A673 (cell line): ENCODE measurements at places on chromosomes 5 and 9.

- DNase-seq, result no peak
Observed at GRCh38 chr5:86232246-86232645, 385.5 kb upstream of the COX7C start.

GRCh38 chr9:82543726-82544125 lies 519.2 kb downstream of the RASEF start:
- no peak for DNase-seq

GRCh38 chr5:131942016-131942415 lies 3.4 kb downstream of the MEIKIN start:
- DNase-seq, result no peak

DNA sequence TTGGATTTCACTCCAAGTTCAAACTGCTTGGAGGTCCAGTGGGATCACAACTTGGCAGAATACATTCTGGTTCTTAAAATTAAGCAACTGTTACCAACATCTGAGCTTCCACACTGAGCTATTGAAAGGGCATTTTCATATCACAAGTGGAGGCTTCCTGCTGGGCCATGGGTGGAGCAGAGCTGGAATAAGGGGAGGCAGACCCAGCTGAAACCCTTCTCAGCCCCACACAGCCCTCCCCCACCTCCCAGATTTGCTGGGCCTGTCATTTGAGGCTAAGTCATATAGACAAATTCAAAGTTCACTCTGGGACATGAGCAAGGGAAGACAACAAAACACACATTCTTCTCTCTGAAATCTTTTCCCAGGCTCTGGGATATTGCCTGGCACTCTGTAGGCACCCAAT lies 79.9 kb downstream of the ACTL7B start:
- no peak for DNase-seq

DNA sequence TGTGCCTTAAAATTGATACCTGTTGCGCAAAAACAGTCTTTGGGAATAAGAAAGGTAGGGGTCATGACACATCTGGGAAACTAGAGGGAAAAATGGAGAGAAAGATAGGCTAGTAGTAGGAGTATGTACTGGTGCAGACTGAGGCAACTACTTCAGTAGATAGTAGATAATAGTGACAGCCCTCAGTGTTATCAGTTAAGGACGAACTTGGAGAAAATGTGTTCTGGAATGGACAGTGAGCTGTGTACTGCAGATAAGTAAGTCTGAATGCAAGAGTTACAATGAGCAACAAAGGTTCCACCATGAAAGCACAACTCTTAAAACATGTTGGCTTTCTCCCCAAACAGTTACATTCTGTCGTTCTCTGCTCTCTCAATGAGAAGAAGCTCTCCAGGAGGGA lies 6.5 kb upstream of the INSL6 start:
- no peak for DNase-seq

- no peak for DNase-seq
Observed at GRCh38 chr9:121757281-121757585, 105.8 kb downstream of the DAB2IP start.

- no peak for DNase-seq
Observed at GRCh38 chr9:94779693-94780290, 53.3 kb downstream of the AOPEP start.

DNA sequence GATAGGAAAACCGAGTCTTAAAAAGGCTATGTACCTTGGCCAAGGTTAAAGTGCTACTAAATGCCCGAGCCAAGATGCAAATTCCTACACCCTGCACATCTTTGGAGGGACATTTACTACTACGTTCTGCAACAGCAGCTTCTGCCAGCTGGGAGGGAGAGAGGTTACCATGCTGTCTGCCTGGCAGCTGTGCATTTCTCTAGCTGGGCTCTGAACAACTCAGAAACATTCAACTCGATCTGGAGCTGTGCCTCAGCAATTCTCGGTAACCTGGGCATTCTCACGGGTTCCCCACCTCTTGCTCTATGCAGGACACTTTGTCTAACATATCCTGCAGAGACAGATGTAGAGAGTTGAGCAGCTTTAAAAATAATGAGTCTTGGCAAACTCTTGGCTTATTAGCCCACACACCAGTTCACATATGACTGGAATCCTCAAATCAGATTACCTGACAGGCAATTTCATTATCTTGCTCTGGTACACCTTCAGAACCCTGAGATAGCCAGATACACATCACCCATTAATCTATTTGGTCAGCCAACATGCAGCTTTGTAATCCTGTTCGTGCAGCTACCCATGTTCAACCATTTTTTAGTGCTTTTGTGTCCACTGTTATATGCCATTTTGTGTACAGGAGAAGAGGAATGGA lies 115.8 kb downstream of the EFNA5 start:
- no peak for DNase-seq
